ENCODE measurements at places on chromosomes 3 and 15.

DNA sequence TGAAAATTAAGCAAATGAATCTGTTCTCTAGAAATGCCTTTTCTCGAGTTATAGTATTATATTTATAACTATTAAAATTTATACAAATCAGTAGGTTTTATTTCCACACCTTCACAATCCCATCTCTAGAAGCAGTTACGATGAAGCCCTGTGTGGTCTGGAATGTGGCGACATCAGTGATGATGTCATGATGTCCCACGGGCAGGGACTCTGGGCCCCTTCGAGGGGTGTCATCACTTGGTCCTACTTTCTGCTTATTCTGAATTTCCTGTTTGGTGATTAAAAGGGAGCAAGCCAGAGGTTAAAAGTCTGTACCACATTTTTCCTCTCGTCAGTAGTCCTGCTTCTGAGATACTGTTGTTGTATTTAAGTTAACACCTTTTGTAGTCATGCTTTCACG lies 67.4 kb downstream of the PIK3R4 start:
- DNase-seq = no peak

- no peak for DNase-seq
Observed at GRCh38 chr15:44593042-44593736, 56.2 kb downstream of the EIF3J start.

GRCh38 chr3:99980606-99981005 lies 133.7 kb downstream of the FILIP1L start:
- DNase-seq = no peak

- DNase-seq = no peak
Observed at GRCh38 chr15:66684136-66684681, 17.8 kb upstream of the SMAD6 start.

- DNase-seq = no peak
Observed at GRCh38 chr3:142876417-142876816, 12.5 kb downstream of the PCOLCE2 start.

DNA sequence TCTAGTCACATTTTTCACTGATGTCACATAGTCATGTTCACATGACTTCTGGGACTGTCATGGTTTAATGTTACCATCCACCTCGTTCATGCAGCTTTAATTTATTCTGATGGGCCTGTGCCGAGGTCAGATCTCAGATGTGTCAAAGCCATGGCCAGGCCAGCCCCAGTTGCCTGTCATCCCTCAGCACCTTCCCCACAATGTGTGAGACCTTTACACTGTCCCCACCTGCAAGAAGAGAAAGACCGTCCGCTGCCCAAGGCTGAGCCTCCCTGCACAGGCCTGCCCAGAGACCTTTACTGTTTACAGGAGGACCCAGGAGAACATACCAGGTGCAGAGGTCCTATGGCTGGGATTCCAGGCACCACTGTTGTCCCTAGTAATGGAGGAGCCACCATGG lies 12.8 kb upstream of the KLF15 start:
- DNase-seq = no peak

Measured in pons (tissue), 1 donor.